ENCODE measurements at places on chromosomes 13 and 19.

DNA sequence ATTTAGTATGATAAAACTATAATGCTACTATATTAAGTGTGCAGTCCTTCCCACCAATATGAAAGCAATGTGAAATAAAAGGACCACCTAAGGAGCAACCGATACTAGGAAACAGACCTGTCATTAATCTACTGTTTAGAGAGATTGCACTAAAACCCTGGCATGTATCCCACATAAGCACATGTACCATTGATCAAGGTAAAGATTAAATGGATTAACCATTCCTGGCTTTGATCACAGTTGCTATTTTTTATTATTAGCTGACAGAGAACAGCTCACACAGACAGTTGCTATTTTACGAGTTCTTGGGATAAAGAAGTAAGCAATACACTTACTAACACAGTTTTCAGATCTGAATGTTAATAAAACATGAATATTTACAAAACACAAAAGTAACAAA, 57.7 kb upstream of the ZDHHC20 start:
- DNase-seq: no peak

- peak; percentile 72 for DNase-seq
Observed at GRCh38 chr13:24997367-24997967, 98.5 kb upstream of the PABPC3 start.

- no peak for DNase-seq
Observed at GRCh38 chr19:9835507-9835949, 410 bp downstream of the PIN1 start.

DNA sequence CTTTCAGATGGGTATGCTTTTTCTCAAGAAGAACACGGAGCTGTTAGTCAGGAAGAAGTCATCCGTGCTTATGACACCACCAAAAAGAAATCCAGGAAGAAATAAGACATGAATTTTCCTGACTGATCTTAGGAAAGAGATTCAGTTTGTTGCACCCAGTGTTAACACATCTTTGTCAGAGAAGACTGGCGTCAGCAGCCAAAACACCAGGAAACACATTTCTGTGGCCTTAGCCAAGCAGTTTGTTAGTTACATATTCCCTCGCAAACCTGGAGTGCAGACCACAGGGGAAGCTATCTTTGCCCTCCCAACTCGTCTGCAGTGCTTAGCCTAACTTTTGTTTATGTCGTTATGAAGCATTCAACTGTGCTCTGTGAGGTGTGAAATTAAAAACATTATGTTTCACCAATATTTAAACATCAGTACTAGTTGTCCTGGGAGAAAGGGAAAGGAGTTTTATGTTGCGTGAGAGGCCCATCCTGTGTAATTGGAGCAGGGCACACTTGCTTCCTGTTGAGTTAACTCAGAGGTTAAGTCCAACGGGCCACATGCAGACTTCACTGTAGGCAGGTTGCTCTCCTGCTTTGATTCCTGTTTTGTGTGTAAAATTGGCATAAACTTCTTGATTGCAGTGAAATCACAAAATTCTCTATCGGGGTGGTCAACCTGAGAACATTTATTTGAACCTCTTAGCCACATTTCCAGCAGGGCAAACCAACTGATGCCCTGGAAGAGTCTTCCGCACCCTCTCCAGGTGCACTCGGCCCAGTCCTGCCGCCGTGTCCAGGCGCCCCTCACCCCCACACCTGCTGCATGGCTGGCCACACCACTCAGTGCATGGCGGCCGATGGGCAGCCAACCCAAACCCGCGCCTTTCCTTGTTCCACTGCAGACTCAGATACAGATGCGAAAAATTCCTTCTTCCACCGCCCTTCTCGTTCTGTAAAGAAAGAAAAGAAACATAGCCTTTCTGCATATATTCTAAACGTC, 31.6 kb downstream of the SHISA2 start:
- no peak for DNase-seq

- peak; percentile 38 for DNase-seq
Observed at GRCh38 chr19:46133101-46133627, 8.7 kb upstream of the IGFL3 start.

DNA sequence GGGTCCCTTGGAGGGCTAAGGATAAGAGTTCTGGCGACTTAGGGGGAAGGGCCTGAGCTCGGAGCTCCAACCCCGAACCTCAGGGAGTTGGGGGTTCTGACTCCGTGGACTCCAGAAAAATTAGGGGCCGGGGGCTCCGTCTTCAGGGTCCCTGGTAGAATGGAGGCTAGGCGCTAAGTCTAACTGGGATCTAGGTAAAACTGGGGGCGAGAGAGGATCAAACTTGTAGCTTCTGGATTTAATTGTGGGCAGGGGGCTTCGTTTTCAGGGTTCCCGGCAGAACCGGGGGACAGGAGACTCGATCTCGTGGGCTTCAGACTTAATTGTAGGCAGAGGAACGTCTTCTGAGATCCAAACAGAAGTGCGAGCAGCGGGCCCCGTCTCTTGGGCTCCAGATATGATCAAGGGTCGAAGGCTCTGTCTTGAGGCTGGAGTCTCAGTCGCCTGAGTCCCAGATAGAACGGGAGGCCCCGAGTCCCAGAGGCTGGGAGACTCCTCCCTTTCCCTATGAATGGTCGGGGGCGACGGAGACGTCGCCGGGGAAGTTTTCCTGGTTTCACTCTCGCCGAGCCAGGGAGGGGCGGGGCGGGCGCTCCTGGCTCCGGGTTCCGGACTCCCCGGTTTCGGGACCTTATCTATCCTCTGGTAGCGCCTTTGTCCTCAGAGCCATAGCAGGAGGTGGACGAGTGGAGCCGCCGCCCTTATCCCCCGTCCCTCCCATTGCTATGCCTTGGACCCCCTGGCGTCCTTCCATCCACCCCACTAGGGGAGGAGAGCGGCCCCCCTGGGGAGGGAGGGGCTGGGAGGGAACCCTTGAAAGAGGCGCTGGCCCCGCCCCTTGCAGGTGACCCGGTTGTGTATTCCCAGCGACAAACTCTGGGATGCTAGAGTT, 1.3 kb downstream of the NECTIN2 start:
- DNase-seq: peak; percentile 72

- no peak for DNase-seq
Observed at GRCh38 chr19:3270902-3271301, 46.4 kb downstream of the CELF5 start.

GRCh38 chr19:27776020-27776419, 1436.9 kb downstream of the UQCRFS1 start:
- DNase-seq: peak; percentile 35

DNA sequence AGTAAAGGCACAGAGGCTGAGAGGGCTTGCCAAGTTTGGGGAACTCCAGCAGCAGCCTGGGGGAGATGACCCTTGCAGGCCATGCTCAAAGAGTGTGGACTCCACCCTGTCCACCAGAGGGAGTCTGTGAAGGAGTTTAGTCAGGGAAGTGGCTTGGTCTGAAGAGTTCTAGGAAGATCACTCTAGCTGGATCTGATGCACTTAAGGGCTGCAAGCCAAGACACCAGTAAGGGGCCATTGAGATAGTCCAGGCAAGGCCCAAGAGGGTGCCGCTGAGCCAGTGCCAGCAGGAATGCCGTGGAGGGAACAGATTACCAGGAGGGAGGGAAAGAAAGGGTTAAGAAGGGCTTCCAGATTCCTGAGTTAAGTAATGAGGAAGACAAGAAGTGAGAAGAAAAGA, 68.7 kb downstream of the ZAR1L start:
- DNase-seq: peak; percentile 73

DNA sequence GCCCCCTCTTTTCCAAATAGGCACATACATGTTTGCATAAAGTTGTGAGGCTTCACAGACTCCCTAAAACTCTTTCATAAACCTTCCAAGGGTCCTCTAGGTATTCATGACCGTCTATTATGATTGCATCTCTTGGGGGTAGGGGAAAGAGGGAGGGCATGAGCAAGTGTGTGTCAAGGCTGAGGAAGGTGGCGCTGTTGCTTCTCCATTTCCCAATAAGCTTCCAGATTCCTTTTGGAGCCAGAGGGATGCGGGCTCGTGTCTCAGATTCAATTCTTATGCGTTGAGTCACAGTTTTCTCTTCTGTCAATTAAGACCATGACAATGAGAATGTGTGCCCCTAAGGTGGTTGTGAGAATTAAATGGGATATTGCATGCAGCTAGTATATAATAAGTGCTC, 51.0 kb upstream of the CYP2A7 start:
- DNase-seq: no peak

DNA sequence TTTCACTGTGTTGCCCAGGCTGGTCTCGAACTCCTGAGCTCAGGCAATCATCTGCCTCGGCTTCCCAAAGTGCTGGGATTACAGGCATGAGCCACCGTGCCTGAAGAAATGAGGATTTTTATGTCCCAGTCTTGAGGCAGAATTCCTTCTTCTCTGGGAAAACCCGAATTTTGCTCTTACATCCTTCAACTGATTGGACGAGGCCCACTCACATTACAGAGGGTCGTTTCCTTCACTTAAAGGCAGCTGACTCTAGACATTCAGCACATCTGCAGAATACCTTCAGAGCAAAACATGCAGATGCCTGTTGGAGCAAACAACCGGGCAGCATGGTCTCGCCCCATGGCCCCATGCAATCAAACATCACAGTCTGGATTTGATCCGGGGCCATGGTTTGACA, 36.3 kb upstream of the NFIC start:
- DNase-seq: no peak

DNA sequence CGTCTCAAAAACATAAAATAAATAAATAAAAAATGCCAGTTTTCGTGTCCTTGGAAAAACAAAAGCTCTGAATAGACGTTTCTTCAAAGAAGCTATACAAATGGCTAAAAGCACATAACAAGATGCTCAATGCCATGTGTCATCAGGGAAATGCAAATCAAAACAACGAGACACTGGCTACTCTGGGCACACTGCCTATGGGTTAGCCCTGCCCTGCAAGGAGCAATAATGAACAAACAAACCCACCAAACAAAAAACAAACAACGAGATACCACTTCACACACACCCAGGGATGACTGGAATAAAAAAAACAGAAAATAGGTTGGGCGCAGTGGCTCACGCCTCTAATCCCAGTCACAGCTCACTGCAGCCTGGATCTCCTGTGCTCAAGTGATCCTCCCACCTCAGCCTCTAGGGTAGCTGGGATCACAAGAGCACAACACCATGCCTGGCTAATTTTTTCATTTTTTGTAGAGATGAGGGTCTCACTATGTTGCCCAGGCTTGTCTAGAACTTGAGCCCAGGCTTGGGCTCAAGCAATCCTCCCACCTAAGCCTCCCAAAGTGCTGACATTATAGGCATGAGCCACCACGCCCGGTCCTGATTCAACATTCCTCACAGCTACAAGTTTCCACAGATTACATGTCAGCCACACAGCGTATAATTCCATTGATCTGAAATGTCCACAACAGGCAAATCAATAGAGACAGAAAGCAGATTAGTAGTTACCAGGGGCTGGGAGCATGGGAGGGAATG, 15.5 kb upstream of the ISYNA1 start:
- no peak for DNase-seq

- DNase-seq: no peak
Observed at GRCh38 chr19:13623716-13624710, 117.7 kb upstream of the CACNA1A start.

GRCh38 chr13:45120967-45121831, 889 bp downstream of the GTF2F2 start:
- peak; percentile 14 for DNase-seq

DNA sequence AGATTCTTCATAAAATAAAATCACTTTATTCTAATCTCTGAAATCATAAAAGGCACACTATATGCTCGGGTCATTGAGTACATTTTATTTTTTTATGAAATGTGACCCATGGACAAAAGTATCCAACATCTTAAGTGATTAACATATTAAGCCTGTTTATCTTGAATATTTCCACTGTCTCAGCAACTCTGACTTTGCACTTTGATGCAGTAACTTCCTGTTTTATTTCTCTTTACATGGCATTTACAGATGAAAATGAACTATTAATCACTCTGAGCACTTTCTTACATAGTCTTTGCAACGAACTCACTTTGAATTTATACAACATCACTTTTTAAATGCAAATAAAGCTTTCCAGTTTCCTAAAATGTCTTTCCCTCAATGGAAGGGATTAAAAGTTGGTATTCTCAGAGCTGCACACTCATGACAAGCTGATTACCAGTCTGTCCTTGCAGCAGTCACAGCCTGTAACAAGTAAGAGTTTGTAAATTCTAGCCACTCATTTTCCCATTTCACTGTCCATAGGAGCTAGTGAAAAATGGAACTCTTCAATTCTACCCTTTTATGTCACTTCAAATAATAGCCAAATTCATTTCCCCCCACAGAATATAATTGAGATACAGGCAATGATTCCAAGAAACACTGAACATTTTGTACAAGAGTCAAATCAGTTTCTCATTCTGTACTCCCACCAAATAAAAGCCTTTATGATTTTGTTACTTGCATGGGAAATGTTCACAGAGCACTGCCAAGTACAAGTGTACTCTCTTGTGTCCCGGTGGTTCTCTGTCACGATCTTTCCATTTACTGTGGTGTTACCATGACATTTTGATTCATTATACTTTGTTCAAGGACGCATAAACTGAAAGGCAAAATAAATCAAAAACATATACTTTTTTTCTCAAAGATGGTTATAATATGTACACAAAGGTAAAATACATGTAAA, 1968.9 kb downstream of the PCDH9 start:
- DNase-seq: peak; percentile 2

- no peak for DNase-seq
Observed at GRCh38 chr13:21826214-21827015, 155.5 kb downstream of the FGF9 start.

GRCh38 chr19:32427536-32427935, 22.0 kb downstream of the DPY19L3 start:
- DNase-seq: no peak

GRCh38 chr13:33560726-33561125, 257.2 kb upstream of the RFC3 start:
- no peak for DNase-seq

- no peak for DNase-seq
Observed at GRCh38 chr13:29830000-29830399, 20.4 kb downstream of the UBL3 start.

GRCh38 chr19:55304279-55304978, 20.6 kb downstream of the BRSK1 start:
- DNase-seq: no peak

DNA sequence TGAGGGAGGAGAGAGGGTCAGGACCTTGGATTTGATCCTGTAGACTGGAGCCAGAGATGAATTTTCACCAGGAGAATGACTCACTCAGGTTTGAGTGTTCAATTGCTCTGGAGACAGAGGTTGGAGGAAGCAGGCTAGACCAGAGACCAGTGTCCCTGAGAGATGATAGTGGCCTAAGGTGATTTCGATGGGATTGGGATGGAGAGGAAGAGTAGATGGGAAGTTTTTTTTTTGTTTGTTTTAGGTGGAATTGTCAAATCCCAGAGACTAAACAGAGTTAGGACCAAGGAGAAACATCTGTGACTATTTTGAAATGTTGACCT, 2.3 kb downstream of the CEBPG start:
- no peak for DNase-seq
